ENCODE measurements at places on chromosomes 1 and 21.

DNA sequence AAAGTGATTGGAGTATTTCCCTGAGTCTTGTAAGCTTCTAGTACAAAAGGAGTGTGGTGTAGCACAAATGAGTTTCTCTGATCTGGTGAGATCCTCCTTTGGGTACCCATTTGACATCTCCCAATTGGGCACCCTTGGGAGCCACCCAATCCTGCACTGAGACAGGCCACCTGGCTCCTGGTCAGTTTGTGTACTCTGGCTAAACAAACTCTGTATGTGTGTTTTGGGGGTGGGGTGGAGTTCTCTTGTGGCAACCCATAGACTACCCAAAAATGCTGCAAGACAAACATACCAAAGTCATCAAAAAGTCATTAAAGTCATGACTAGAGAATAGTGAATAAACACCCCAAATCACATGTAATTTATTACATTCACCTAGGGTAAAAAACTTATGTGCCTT, 8.4 kb upstream of the HIVEP3 start:
- DNase-seq, result no peak

DNA sequence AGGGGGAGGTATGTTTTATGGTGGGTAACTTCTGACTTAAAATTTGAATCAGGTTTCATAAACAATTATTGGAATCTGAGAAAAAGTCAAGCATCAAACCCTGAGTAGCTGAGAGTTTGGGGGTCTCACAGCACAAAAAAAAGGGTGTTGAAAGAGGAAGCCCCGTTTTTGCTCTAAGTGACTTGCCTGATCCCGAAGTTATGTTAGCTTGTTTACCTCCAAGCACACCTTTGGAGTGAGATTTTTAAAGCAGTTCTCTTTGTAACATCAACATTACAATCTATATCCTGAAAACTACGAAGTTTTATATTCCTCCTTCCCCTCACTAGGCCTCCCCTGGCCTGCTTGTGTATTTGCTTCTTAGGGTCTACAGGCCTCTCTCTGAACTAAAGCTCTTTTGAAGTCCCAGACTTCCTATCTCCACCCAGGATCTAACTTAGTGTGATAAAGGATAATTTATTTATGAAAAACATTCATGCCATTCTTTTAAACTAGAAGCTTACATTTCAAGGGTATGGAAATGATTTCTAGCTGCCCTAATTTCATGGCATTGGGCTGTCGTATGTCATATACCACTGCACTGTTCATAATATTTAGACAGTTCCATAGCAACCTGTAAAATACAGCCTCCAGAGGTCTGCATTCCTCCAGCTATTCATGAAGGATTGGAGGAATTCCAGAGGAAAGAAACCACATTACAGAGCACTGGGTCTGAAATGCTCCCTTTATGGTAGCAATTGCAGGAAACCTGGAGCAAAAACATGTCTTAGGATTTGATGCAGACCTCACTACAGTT, 36.1 kb upstream of the RGS1 start:
- peak; percentile 4 for DNase-seq

DNA sequence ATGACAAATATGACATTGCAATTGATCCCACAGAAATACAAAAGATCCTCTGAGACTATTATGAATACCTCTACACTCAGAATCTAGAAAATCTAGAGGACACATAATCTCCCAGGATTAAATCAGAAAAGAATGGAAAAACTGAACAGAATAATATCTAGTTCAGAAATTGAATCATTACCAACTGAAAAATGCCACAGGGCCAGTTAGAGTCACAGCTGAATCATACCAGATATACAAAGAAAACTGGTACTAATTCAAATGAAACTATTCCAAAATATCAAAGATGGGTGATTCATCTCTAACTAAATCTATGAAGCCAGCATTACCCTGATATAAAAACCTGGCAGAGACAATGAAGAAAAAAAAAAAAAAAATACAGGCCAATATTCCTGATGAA, 149.3 kb downstream of the BRINP3 start:
- DNase-seq, result no peak

GRCh38 chr1:186948535-186948934, 119.8 kb downstream of the PLA2G4A start:
- DNase-seq, result no peak

DNA sequence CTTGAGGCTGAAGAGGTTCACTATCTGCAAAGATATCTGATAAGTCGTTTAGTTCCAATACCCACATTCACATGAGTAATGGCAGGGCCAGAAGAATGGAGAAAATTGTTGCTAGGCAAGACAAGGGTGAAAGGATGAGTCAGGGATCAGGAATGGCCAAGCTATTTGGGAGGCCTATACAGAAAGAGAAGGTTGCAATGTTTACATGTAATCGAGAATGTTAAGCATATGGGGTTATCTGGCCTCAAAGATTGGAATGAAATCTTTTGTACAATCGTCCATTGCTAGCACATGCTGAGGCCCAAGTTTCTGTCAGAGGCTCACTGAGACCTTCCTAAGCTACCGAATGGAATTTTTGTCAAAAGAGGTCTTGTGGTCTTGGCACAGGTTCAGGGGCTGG, 299.9 kb upstream of the PLD5 start:
- no peak for DNase-seq

DNA sequence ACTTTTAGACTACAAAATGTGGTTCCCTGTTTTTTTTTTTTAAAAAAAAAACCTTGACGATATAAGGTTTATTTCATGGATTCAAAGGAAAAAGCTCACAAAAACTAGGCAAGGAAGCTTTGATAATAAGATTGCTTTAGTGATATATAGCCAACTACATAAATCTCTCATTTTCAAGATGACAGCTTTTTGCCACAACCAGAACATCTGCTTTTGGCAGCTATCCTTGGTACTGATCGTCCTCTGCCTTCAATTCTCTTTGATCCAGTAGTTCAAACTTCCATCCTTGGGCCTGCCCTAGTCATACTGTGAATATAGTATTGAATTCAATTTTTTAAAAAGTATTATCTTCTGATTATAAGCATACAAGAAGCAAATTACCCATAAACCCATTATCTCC, 72.9 kb upstream of the CD53 start:
- no peak for DNase-seq

DNA sequence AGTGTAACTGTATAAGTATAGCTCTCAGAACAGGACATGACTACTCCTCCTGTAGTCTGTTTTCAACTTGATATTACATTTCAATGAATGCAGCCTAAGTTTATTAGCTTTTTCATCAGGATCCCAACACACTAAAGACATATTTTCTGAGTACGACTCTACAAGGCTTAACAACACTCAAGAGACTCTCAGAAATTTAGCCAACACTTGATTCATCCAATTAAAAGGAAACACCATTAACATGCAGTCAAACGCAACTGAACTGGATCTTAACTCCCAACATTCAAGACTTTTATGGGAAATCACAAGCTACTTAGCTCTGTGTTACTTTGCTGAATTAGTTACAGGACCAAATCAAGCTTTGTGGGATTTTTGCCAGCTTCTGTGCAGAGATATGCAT, 65.2 kb upstream of the SGIP1 start:
- no peak for DNase-seq

GRCh38 chr1:86858524-86859261, 55.2 kb downstream of the SELENOF start:
- DNase-seq, result no peak

- no peak for DNase-seq
Observed at GRCh38 chr1:78619803-78620579, at the start of gene IFI44L. Gene IFI44L (plus strand): TSS chr1:78620448. CDS start chr1:78627916, 7,468 bp downstream.

DNA sequence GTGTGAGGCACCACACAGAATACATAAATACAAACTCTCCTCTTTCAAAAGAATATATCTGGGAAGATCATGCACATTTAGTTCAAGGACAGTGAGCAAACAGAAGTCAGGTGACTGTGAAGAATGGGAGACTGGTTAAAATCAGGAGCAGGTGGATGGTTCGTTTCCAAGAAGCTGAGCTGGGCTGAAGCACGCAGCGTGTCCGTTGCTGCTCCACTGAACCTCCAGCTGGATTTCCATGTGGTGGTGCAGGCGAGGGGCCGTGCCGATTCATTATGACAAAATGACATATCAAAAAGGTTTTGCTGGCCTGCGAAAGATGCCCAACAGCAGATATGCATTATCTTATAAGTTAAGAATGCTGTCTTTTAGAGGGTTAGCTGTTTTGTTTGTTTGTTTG, 66.0 kb downstream of the OLIG1 start:
- DNase-seq, result no peak

- DNase-seq, result no peak
Observed at GRCh38 chr1:226466296-226466695, 58.4 kb upstream of the PARP1 start.

DNA sequence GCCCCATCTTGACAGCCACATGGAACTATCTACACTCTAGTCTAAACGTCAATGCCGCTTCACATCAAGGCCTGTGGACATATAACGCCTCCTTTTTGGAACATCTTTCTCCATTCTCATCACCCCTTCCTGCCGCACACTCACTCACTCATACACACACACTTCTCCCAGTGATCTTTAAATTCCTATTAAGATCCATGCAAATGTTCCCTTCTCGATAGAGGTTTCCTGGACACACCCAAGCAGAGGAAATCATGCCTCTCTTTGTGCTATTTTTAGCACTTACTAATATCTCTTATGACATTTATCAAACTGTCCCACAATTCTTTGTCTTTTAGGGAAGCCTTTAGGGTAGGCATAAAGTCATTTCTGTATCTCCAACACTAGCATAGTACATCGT, 28.2 kb upstream of the SLAMF9 start:
- no peak for DNase-seq

GRCh38 chr1:110136911-110137310, 13.4 kb upstream of the SLC6A17 start:
- peak; percentile 73 for DNase-seq

GRCh38 chr21:34802180-34802899, 133.5 kb downstream of the CLIC6 start:
- no peak for DNase-seq

DNA sequence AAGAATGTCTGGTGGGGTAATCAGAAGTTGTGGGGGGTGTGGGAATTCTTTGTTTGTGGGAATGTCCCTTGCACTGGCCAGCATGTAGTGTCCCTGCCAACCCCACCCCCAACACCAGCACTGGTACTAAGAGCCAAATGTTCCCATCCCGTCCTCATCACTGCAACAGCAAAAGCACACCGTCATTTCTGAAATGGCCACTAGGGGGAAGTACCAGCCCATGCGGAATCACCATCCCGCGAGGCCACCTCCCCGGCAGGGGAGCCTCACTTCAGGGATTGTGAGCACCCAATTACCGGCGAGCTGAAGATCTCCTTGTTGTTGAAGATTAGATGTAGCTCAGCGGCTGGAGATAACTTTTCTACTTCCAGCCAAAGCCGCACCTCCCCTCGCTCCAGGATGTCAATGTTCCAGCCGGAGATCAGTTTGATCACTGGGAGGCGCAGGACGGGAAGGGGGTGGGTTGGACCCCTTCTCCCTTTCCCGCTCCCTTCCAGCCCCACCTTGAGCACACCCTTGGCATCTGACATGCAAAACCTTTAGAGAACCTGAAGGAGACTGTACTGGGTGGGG, 41.0 kb downstream of the MYOM3 start:
- DNase-seq, result peak; percentile 57

GRCh38 chr1:20416706-20417105, 69.3 kb downstream of the CAMK2N1 start:
- DNase-seq, result no peak

DNA sequence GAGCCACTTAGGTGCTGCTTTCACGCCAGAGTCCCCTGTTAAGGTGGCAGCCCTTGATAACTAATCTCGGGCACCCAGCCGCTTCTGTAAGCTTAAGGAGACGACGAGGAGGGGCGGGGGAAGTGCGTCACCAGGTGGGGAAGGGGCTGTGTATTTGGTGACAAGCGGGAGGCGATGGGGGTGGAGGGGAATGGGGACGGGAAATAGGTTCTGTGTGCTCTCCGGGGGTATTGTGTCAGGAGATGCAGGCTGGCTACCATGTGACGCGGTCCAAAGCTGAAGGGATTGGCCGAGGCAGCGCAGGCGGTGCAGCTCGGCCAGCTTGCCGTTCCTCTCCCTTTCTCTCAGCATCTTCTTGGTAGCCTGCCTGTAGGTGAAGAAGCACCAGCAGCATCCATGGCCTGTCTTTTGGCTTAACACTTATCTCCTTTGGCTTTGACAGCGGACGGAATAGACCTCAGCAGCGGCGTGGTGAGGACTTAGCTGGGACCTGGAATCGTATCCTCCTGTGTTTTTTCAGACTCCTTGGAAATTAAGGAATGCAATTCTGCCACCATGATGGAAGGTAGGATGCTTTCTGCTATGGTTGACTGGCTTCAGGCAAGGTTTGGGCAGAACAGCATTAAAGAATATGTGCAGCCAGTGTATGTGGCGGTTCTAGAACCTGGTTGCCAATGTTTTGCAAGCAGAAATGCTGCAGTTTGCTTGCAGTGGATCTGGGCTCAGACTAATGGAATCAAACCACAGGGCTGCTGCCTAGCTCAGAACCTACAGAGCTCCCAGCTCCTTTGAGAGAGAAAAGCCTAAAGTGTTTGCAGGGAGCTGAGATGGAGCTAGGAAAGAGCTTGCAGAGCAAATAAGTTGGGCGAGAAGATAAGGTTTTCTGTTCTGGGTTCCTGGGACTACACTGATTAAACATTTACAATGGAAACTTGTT, at the start of gene SGIP1:
TSS of gene SGIP1 (plus strand) at position 350 of the 937 bp plus-strand sequence. CDS start at position 556, 206 bp downstream.
- peak; percentile 90 for DNase-seq

DNA sequence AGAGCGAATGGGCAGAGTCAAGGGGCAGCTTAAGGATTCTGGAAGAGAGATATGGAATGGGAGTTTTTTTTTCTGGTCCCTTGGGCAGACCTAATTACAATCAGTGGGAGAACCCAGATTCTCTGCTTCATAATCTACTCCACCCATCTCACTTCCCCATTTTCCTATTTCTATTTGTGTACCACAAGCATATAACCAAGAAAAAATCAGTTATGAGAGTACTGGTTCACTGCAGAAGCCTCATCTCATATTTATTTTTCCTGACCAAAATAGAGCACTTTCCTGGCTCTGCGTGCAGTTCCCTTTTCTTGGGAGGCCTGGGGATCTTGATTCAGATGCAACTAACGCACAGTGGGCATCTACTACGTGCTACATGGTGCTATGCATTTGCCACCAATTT, 82.2 kb upstream of the SLFNL1 start:
- DNase-seq, result no peak

- DNase-seq, result no peak
Observed at GRCh38 chr1:33228935-33229487, 27.3 kb upstream of the ZNF362 start.

DNA sequence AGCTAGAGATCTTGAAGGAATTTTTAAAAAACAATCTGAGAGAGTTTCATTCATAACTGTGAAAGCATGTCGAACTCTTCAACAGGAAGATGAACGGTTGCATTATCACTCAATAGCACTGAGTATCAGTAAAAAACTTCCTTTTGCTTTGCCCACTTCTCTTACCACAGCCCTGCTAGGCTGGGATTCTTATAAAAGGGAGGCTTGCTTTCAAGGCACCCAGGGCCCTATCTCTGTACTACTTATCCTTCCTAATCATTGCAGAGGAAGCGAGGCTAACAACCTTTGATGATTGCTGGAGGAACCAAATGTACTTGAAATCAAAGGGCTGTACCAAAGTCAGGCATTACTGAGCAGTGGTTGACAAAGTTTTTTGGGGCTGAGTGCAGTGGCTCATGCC, 71.2 kb downstream of the SNRPE start:
- no peak for DNase-seq

GRCh38 chr1:50095716-50096115, 13.0 kb upstream of the ELAVL4 start:
- DNase-seq, result no peak

- DNase-seq, result no peak
Observed at GRCh38 chr1:56577406-56578137, 1.8 kb downstream of the PLPP3 start.

- DNase-seq, result no peak
Observed at GRCh38 chr21:41876928-41877652, 2.1 kb downstream of the PRDM15 start.

- no peak for DNase-seq
Observed at GRCh38 chr1:207748737-207749528, 2.9 kb upstream of the CD46 start.
